ENCODE measurements at places on chromosomes 6 and 20.
A peak's percentile ranks its signal among the peaks of the same experiment; 100 is the strongest.

GRCh38 chr20:34072076-34072475 lies 40.0 kb downstream of the EIF2S2 start:
- DNase-seq: no peak

- no peak for DNase-seq
Observed at GRCh38 chr6:3664625-3665041, 86.9 kb downstream of the PXDC1 start.

- DNase-seq: no peak
Observed at GRCh38 chr20:57711311-57711712, 1.5 kb upstream of the PMEPA1 start.

DNA sequence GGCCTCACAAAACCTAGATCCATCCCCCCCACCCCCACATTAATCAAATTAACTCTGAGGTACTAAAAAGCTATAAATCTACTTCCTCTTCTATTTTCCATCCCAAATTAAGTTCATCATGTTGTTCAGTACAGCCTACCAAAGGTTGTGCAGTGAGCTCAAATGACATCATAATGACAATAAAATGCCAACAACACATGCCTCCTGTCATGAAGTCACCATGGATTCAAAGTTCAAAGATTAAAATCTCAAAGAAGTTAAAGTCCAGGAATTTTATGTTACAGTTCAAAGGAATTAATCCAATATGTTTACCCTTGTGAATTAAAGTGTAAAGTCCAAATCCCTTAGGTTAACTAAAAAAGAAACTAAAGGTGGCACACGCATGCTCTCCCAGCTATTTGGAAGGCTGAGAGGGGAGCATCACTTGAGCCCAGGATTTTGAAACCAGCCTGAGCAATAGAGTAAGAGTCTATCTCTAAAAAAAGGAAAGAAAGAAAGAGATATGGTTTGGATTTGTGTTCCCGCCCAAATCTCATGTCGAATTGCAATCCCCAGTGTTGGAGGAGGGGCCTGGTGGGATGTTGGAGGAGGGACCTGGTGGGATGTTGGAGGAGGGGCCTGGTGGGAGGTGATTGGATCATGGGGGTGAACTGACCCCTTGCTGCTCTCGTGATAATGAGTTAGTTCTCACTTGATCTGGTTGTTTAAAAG lies 25.7 kb upstream of the SIRT5 start:
- no peak for DNase-seq

GRCh38 chr6:79801362-79801761 lies 146.0 kb downstream of the ELOVL4 start:
- no peak for DNase-seq

DNA sequence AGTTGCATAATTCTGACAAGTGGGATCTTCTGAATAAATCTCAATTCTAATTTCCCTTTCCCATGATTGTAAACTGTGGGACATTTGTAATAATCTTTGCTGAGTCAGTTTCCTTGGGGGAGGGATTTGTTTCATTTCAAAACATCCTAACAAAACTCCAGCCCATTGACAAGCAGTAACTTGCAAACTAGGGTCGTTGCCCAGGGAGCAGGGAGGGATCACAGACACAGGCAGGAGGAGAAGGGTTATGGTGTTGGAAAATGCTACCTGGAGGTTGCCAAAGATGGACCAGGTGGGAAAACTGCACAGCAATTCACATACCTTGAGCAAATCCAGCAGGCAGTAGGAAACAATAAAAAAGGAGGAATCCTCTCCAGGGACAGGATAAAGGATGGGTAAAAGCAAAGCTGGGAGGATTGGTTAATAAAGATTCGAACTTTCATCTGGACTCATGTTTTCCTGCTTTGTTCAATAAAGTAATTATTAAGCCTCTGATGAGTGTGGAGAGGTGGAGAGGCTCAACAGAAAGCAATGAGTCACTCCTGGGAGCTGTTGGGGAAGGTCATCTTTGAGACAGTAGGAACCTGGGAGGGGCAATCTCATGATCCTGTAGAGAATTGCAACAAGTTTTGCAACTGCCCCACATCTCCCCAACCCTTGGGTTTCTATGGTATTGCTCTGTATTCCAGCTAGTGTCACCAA lies 87.3 kb upstream of the AKIRIN2 start:
- no peak for DNase-seq

- no peak for DNase-seq
Observed at GRCh38 chr6:130057495-130057894, 39.1 kb downstream of the L3MBTL3 start.

- no peak for DNase-seq
Observed at GRCh38 chr20:31257364-31257763, at the start of gene DEFB115. DEFB115 (plus strand) TSS chr20:31257664; CDS start chr20:31257664, 0 bp downstream.

- DNase-seq: no peak
Observed at GRCh38 chr20:54189630-54190029, 15.8 kb upstream of the CYP24A1 start.

DNA sequence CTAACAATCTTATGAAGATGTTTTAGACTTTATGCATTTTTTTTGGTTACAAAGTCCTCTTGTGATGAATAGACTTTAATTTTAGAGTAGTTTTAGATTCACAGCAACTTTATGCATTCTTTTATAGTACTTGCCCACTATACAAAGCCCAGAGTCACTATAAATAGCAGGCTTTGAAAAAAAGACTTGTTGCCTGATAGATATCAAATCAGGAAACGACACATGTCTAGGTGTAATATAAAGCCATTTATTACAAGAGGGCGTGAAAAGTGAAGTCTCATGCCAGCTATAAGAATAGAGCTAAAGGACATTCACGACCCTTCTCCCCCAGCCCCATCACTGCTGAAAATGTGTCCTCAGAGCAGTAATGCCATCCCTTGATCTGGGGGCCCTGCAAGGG lies 78.0 kb upstream of the MRPS10 start:
- no peak for DNase-seq

- no peak for DNase-seq
Observed at GRCh38 chr6:123503619-123504018, 133.1 kb downstream of the TRDN start.

- peak; percentile 18 for DNase-seq
Observed at GRCh38 chr6:2921520-2922115, 18.5 kb upstream of the SERPINB9 start.

GRCh38 chr20:992801-993535 lies 9.1 kb downstream of the RSPO4 start:
- DNase-seq: no peak

All from stimulated activated effector memory CD8-positive, alpha-beta T cell treated with anti-CD3 and anti-CD28 coated beads, Interleukin-12 subunit alpha, Interleukin-12 subunit beta, amount 100 ng/mL, for 72 hours (primary cell).